ENCODE measurements at places on chromosomes 13 and 19.
A peak's percentile ranks its signal among the peaks of the same experiment; 100 is the strongest.

- no peaks in the 10 kb centered on the region for H3K4me1 ChIP-seq
- H3K36me3 ChIP-seq: no peaks in the 10 kb centered on the region
- H3K4me3 ChIP-seq: no peak overlapping the region
These were observed 1721.9 kb downstream of the OLFM4 start for GRCh38 chr13:54750521-54750920.

DNA sequence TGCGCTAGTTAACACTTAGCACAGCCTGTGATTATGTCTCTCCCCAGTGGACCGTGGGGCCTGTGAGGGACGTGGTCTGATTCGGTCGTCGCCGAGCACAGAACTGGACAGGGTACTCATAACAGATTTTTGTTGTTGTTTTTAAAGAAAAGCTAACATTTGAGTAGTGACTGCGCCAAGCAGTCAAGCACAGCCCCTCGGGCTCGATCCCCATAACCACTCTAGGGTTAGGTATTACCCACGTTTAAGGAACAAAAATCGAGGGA, 805 bp upstream of the PTOV1 start:
- H3K36me3 ChIP-seq: peaks cover 10% of the 10 kb centered on the region
- no peak for DNase-seq
- no peak overlapping the region for H3K27ac ChIP-seq
- peaks cover 3% of the 10 kb centered on the region for H3K4me1 ChIP-seq

DNA sequence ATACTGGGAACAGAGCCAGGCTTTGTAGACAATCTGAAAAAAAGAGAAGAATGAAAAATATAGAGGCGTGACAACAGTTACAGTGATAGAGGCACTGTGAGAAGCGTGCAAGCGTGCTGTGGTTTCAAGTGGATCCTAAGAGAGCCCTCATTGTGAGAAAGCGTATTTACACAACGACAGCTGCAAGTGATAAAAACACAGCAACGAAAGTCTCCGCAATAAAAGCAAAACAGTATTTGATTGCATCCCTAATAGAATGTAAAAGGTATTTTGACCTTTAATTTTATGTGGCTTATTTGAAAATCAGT, 642.7 kb upstream of the ARGLU1 start:
- H3K4me1 ChIP-seq: no peaks in the 10 kb centered on the region
- DNase-seq: no peak
- no peak overlapping the region for H3K27ac ChIP-seq
- no peaks in the 10 kb centered on the region for H3K36me3 ChIP-seq
- no peaks in the 10 kb centered on the region for H3K27me3 ChIP-seq
- no peak overlapping the region for H3K4me3 ChIP-seq

GRCh38 chr19:16741084-16741483, 21.4 kb downstream of the NWD1 start:
- H3K36me3 ChIP-seq: no peaks in the 10 kb centered on the region
- no peak overlapping the region for H3K4me3 ChIP-seq
- H3K4me1 ChIP-seq: no peaks in the 10 kb centered on the region
- H3K27ac ChIP-seq: no peak overlapping the region
- no peaks in the 10 kb centered on the region for H3K27me3 ChIP-seq

- no peaks in the 10 kb centered on the region for H3K27me3 ChIP-seq
- H3K27ac ChIP-seq: no peak overlapping the region
- no peaks in the 10 kb centered on the region for H3K36me3 ChIP-seq
- DNase-seq: peak; percentile 34
These were observed 230.2 kb downstream of the TDRD3 start for GRCh38 chr13:60627071-60627686.

DNA sequence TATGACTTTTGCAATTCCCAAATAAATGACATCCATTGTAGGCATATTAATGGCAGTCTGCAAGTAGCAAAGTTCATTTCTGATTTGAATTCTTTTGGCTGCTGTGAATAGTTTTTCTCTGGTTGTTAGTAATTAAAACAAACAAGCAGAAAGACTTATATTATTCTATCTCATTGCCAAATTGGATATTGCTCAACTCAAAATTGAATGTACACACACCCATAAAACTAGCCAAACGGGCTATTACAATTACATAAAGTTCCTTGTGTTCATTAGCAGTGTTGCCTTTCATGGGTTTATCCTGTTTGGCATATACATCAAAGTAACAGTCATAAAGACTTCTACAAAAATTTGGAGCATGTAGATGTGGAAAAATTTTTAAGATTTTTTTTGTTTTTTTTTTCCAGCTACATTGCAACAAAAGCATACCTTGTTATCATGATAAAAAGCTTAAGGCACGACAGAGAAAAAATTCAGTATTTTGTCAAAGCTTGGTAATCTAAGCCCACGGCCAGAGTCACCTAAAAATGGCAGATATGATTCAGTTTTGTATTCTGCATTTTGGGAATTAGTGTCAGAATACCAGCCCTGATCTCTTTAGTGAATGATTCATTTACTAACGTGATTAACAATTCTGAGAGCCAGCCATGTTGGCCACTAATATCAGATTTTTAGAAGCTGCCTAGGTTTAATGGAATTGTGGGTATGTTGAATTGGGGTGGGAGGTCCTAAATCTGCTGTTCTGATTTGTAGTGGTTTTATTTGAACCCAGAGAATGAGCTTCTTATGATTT, 108.4 kb downstream of the KLF5 start:
- no peak for DNase-seq
- no peak overlapping the region for H3K27ac ChIP-seq
- H3K36me3 ChIP-seq: no peaks in the 10 kb centered on the region
- H3K4me1 ChIP-seq: peaks cover 4% of the 10 kb centered on the region

- DNase-seq: no peak
- H3K27ac ChIP-seq: no peak overlapping the region
- no peaks in the 10 kb centered on the region for H3K4me1 ChIP-seq
- H3K4me3 ChIP-seq: no peak overlapping the region
These were observed 4.3 kb downstream of the NDUFS7 start for GRCh38 chr19:1387684-1388636.

- 0 out of 2 replicates have a peak, but pooled peaks cover 3% of the 10 kb centered on the region for H3K4me1 ChIP-seq
- H3K36me3 ChIP-seq: peaks cover 21% of the 10 kb centered on the region
- no peaks in the 10 kb centered on the region for H3K27me3 ChIP-seq
- DNase-seq: no peak
These were observed 600 bp upstream of the HMGB1 start for GRCh38 chr13:30466358-30466714.

GRCh38 chr13:111912453-111912866, 154.5 kb upstream of the SOX1 start:
- no peak for DNase-seq
- H3K27me3 ChIP-seq: no peaks in the 10 kb centered on the region
- no peak overlapping the region for H3K4me3 ChIP-seq
- no peaks in the 10 kb centered on the region for H3K36me3 ChIP-seq
- H3K4me1 ChIP-seq: no peaks in the 10 kb centered on the region
- no peak overlapping the region for H3K27ac ChIP-seq

- H3K4me1 ChIP-seq: peaks cover 8% of the 10 kb centered on the region
- H3K4me3 ChIP-seq: no peak overlapping the region
- no peaks in the 10 kb centered on the region for H3K27me3 ChIP-seq
- no peak overlapping the region for H3K27ac ChIP-seq
- no peaks in the 10 kb centered on the region for H3K36me3 ChIP-seq
These were observed 25.9 kb downstream of the LYL1 start for GRCh38 chr19:13076787-13077186.

GRCh38 chr19:11530432-11530831, 1.5 kb upstream of the ECSIT start:
- peak; percentile 82 for DNase-seq
- H3K27me3 ChIP-seq: no peaks in the 10 kb centered on the region
- no peak overlapping the region for H3K27ac ChIP-seq
- H3K4me1 ChIP-seq: no peaks in the 10 kb centered on the region
- H3K36me3 ChIP-seq: no peaks in the 10 kb centered on the region
- H3K4me3 ChIP-seq: no peak overlapping the region

GRCh38 chr13:113840541-113841352, 23.1 kb downstream of the GAS6 start:
- H3K36me3 ChIP-seq: no peaks in the 10 kb centered on the region
- H3K27ac ChIP-seq: no peak overlapping the region
- no peak for DNase-seq
- no peak overlapping the region for H3K4me3 ChIP-seq
- no peaks in the 10 kb centered on the region for H3K27me3 ChIP-seq

DNA sequence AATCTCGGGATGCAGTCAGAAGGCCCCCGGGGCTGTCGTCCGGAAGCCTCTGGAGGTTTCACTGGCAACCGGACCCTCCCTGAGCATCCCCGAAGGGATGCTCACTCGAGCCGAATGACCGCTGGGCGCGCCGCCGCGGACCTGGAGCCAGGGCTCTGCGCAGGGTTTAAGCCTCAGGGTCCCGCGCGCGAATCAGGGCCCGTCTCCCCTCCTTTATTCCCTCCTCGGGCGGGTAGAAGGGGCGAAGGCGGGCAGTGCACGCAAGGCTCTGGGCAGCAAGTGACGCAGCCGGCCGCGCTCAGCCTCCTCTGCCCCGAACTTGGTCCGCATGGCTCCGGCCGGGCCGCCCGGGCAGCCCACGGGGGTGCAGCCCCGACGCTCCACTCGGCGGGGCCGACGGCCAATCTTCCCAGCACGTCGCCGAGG, 572 bp downstream of the SHISA2 start:
- no peak for DNase-seq
- peaks cover 3% of the 10 kb centered on the region for H3K4me1 ChIP-seq
- peaks cover 24% of the 10 kb centered on the region for H3K27me3 ChIP-seq
- H3K27ac ChIP-seq: no peak overlapping the region
- no peaks in the 10 kb centered on the region for H3K36me3 ChIP-seq
- H3K4me3 ChIP-seq: peak overlapping the region; percentile 60

GRCh38 chr13:90732049-90732448, 615.4 kb upstream of the MIR17HG start:
- no peak overlapping the region for H3K27ac ChIP-seq
- no peaks in the 10 kb centered on the region for H3K27me3 ChIP-seq
- H3K4me1 ChIP-seq: no peaks in the 10 kb centered on the region
- no peaks in the 10 kb centered on the region for H3K36me3 ChIP-seq

DNA sequence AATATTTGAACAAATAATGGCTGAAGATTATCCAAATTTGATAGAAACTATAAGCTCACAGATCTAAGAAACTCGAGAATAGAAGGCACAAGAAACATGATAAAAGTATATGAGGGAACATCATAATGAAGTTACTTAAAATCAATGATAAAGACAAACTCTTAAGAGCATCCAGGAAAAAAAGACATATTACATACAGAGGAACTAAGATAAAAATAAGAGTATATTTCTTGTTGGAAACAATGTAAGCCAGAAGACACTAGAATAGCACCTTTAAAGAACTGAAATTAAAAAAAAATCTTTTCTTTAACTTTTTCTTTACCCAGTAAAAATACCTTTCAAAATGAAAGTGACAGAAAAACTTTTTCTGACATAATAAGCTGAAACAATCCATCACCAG, 356.4 kb downstream of the DNAJC15 start:
- no peaks in the 10 kb centered on the region for H3K27me3 ChIP-seq
- H3K36me3 ChIP-seq: no peaks in the 10 kb centered on the region
- H3K27ac ChIP-seq: no peak overlapping the region
- H3K4me1 ChIP-seq: no peaks in the 10 kb centered on the region
- DNase-seq: no peak

DNA sequence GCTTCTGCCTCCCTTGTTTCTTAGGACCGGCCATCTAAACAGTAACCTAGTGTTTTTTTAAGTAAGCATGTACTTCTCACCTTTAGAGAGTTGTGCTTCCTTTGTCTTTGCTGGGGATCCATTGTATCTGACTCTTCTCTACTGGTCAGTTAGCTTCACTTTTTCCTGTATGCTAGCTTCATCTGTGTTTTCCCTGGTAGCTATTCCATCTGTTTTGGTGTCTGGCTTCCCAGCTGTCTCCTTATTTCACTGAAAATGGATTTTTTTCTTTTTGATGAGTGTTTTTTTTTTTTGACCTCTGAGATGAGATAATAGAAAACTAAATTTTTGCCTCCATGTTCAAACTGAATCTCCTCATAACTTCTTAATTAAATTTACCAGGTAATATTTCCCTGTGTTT, 637.0 kb upstream of the SLC10A2 start:
- H3K4me3 ChIP-seq: no peak overlapping the region
- H3K36me3 ChIP-seq: no peaks in the 10 kb centered on the region
- H3K27ac ChIP-seq: no peak overlapping the region

- H3K4me3 ChIP-seq: peak overlapping the region; percentile 71
- peak; percentile 95 for DNase-seq
- no peaks in the 10 kb centered on the region for H3K36me3 ChIP-seq
- H3K27me3 ChIP-seq: no peaks in the 10 kb centered on the region
These were observed 3.5 kb upstream of the NAPSA start for GRCh38 chr19:50368649-50369570.

DNA sequence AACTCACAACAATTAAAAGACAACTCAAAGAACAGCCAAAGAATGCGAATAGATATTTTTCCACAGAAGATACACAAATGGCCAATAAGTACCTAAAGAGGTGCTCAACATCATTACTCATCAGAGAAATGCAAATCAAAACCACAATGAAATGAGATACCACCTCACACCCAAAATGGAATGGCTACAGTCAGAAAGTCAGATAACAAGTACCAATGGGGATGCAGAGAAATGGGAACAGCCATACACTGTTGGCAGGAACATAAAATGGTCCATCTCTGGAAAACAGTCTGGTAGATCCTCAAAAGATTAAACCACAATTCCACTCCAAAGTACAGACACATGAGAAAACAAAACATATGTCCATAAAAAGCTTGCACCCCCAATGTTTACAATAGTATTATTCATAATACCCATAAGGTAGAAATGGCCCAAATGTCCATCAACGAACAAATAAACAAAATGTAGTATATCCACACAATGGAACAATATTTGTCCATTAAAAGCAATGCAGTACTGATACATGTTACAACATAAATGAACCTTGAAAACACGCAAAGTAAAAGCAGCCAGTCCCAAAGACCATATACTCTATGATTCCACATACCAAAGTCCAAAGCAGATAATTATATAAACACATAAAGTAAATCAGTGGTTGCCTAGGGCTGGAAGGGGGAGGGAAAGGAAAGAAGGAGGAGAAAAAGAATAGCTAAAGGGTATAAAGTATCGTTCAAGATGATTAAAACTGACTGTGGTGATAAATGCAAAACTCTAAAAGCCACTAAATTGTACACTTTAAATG, 19.6 kb downstream of the USP12 start:
- H3K27me3 ChIP-seq: no peaks in the 10 kb centered on the region
- no peak overlapping the region for H3K4me3 ChIP-seq
- no peak overlapping the region for H3K27ac ChIP-seq
- DNase-seq: no peak
- peaks cover 2% of the 10 kb centered on the region for H3K4me1 ChIP-seq
- peaks cover 3% of the 10 kb centered on the region for H3K36me3 ChIP-seq

DNA sequence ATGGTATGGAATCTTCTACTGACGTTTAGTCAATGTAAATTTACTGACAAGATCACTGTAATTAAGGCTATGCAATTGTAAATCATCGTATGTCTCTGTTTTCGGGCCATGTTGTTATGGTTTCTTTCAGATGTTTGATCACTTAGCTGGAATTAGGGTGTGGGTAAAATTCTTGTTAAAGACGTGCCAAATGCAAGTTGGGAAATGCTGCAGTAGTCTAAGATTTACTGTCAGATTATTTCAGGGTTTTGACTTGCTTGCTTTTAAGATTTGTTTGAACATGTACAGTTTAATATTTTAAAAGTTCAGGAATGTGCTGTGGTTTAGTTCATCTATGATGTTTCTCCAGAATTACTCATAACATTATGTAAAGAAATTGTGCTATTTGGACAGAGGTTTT, 10.8 kb downstream of the NDFIP2 start:
- no peak overlapping the region for H3K4me3 ChIP-seq
- H3K27ac ChIP-seq: no peak overlapping the region
- no peaks in the 10 kb centered on the region for H3K4me1 ChIP-seq

GRCh38 chr13:37069597-37070103, 10.2 kb upstream of the SUPT20H start:
- no peaks in the 10 kb centered on the region for H3K36me3 ChIP-seq
- H3K4me1 ChIP-seq: peaks cover 5% of the 10 kb centered on the region
- H3K27ac ChIP-seq: no peak overlapping the region
- no peak for DNase-seq
- H3K4me3 ChIP-seq: no peak overlapping the region
- H3K27me3 ChIP-seq: no peaks in the 10 kb centered on the region

GRCh38 chr19:46976845-46977320, 42.8 kb upstream of the NPAS1 start:
- H3K27ac ChIP-seq: peak overlapping the region; percentile 71
- no peaks in the 10 kb centered on the region for H3K36me3 ChIP-seq
- H3K4me3 ChIP-seq: no peak overlapping the region
- H3K4me1 ChIP-seq: peaks cover 17% of the 10 kb centered on the region

Data from H1 (cell line).